ENCODE measurements at places on chromosomes 2 and 18.

DNA sequence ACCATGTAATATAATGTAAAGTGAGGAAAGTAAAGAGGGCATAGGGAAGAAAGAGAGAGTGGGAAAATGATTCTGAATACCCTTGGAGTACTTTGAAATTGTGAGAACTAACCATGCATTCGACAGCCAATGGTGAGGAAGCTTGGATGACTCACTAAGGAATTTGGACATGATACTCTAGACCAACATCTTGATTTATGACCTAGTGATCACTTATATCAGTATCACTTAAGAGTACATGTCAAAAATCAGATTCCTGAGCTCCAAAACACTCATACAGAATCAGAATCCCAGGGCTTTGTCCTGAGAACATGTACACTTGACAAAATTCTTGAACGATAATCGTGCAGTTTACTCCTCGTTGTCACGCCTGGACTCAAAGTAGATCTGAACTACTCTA lies 1899.8 kb upstream of the PIK3C3 start:
- DNase-seq = no peak

DNA sequence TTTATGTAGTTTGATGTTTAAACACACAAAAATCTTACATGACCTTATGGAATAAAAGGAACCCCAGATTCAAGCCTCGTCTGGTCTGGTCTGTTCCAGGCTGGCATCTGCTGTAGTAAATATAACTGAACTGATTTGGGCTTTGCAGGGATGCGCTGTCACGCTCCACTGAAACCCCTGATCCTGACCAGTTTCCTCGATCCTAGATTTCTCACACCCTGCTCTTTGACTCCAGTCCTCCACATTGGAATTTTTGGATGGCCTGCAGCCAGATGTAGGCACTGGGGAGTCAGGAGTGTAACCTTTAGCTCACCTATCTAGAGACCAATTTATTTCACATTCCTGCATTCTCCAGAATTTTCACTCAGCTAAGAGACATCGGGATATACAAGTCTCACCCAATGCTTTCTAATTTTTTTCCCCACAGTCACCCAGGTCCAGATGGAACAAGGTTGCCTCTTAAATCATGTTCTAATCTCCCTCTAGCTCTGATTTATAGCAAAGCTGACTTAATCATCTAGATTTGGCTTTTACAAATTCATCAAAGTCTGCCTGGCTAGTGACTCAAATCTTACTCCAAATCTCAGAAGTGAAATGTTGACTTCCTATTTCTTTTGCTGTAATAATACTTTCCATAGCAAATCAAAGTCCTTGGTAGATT lies 219.6 kb downstream of the CD226 start:
- no peak for DNase-seq

DNA sequence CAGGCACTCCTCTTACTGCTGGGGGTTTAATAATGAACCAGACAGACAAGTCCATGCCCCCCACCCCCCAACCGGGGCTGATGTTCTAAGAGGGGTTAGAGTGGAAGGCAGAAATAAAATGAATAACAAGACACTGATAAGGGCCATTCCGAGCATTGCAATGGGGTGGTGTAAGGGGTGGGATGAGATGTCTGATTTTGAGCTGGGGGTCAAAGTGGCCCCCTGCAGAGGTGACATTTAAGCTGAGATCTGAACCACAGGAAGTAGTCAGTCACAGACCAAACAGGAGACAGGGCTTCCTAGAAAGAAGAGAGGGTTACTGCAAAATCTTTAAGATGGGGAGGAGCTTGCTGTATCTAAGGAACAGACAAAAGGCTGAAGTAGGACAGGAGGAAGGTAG lies 180.6 kb upstream of the SH3BP4 start:
- no peak for DNase-seq

DNA sequence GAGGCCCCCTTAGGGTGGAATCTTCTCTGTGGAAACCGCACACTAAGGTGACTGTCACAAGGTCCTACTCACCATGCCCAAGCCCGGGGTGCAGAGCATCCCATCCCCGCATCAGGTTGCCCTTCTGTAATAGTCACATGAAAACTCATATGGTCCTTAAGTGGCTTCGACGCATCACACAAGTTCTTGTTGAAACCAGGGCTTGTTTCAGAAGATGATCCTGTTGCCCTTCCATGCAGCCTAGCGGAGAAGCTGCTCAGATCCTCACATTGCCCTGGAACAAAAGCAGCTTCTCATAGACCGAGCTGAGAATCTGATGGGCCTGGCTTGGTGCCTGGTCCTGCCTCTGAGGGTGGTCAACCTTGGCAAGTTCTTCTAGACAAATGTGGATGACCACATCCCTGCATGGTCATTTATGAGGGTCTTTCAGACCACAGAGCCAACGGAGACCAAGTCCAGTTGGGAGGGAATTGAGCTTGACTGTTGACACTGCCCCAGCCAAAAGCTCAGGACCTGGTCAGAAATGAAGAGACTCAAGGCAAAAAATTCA lies 54.1 kb downstream of the PDCL3 start:
- no peak for DNase-seq

- DNase-seq = no peak
Measured at GRCh38 chr2:187942876-187943275, 348.8 kb upstream of the GULP1 start.

- no peak for DNase-seq
Measured at GRCh38 chr2:104215269-104216161, 638.4 kb upstream of the POU3F3 start.

DNA sequence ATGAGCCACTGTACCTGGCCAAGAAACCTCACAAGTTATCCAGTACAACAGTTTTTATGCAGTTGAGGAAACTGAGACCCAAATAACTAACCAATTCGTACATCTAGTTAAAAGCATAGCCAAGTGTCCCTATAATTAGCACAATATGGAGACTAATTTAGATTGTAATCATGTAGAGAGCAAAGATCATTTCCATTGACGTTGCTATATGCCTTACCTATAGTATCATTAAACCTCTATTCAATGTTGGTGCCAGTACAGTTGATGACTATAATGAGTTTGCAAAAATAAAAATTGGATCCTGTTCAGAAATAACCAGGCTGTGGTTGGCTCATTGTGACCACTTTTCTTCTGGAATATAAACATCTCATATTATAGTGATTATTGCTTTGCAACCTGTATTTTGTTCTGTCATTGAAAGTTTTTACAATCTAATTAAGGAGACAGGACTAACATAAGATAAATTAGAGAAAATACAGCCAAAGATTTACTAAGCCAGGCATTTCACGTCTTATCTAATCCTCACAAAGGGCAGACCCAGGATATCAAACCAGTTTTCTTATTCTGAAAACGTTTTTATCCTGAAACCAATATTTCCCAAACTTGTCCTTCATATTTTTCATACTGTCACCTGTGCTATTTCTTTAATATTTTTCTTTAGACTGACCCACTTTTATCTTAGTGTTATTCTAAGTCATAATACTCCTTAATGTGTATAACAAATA lies 130.0 kb upstream of the STON1 start:
- no peak for DNase-seq

DNA sequence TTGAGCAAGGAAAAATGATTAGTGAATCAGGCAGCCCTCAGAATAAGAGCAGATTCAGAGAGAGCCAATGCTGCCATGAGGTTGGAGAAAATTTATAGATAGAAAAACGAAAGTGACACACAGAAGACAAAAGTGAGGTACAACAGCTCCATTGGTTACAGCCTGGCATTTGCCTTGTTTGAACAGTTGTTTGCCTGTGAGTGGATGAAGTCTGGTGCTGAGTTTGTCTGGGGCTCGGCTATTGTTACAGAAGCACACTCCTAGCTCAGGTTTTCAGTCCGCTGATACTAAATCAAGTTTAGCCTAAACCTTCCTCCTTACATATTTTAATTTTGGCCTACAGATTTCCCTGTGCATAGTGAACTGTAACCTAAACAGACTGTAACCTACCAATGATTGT lies 387.8 kb upstream of the RAB12 start:
- DNase-seq = no peak

GRCh38 chr2:159175182-159175581 lies 111.3 kb downstream of the WDSUB1 start:
- DNase-seq = no peak

GRCh38 chr18:48785091-48785614 lies 165.6 kb downstream of the SMAD7 start:
- DNase-seq = no peak

GRCh38 chr2:196096982-196097745 lies 28.5 kb upstream of the DNAH7 start:
- DNase-seq = no peak

DNA sequence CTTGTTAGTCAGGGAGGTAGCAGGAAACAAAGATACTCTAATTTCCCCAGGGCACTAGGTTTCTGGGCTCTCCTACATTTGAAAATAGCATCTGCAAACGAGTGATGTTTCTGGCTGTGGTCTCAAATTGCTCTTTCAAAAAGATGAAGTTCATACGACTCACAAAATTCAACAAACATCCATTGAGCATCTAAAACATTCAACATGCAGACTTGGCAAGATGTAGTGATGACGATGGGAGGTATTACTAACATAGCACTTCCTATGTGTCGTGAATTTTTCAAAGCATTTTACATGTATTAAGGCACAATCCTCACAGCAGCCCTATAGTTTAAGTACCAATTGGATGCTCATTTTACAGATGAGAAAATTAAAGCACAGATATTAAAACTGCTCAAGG lies 5.2 kb downstream of the CCBE1 start:
- DNase-seq = no peak

GRCh38 chr2:150733051-150733618 lies 245.7 kb upstream of the RND3 start:
- no peak for DNase-seq

DNA sequence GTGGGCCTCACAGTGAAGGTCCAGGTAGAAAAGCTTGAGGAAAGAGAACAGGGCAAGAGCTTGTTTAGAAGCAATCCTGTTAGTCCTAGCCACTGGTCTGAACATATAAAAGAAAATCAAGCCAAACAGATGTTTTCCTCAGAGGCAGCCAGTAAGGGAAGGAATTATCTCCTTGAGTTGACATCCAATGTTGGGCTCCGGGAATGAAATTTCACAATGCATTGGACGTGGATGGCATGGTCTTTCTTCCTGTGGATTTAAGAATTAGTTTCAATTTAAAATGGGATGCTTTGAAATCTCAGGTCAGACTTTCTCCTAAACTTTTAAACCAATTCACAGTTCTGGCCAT lies 92.1 kb downstream of the ACKR3 start:
- DNase-seq = no peak

GRCh38 chr2:160486341-160486740 lies 7.3 kb downstream of the RBMS1 start:
- no peak for DNase-seq

GRCh38 chr18:37280701-37281393 lies 284.8 kb downstream of the CELF4 start:
- DNase-seq = no peak

GRCh38 chr2:19358242-19359020 lies at the start of gene OSR1:
Gene OSR1, minus strand, starts transcription at chr2:19358623. Its CDS starts 4,818 bp downstream, at chr2:19353805.
- DNase-seq = no peak

- no peak for DNase-seq
Measured at GRCh38 chr2:104774631-104775030, 79.3 kb upstream of the POU3F3 start.

DNA sequence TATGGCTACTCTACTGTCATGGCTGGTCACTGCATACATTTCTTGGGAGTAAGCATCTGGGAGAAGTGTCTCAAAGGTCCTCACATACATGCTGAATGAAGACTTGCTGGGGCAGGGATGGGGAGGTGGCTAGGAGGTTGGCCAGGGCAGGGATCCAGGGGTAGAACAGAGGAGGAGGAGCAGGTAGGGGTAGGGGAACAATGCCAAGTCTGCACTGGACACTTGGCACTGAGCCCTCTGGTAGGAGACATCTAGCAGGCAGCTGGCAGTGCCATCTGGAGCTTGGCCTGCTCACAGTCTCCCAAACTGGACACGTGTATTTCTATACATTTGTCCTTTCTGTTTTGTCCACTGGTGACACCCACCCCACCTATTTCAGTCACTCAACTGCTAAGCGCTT lies 62.7 kb upstream of the REV1 start:
- DNase-seq = no peak

DNA sequence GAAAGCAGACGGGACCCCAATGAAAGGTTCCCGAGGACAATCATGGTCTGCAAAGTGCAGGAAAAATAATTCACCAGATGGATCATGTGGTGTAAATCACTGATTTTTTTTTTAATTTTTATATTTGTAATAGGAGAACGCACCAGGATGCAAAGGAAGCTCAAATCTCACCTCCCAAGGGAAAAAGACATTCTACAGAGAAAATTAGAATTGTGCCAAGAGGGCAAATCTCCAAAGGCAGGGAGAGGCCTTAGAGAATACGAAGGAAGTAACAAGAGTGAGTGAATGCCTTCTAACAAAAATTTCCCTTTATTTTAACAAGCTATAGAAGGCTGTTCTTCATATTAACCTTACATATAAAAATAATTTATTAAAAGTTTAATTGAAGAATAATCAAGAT lies 90.9 kb downstream of the ANKRD44 start:
- no peak for DNase-seq

DNA sequence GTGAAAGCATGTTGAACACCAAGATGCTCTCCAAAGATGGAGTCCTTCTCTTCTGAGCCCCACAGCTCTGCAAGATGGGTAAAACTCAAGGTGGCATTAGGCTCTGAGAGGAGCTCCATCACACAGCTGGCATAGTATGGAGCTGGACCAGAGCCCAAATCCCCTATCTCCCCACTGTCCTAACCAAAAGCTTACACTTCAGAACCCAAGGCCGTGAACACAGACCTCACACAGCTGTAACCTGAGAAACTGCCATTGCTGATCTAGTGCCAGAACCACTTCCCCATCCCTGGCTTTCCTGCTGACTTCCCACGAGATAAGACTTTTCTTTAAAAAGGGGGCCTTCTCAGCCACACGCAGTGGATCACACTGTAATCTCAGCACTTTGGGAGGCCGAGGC lies 25.0 kb downstream of the TTC32 start:
- no peak for DNase-seq

DNA sequence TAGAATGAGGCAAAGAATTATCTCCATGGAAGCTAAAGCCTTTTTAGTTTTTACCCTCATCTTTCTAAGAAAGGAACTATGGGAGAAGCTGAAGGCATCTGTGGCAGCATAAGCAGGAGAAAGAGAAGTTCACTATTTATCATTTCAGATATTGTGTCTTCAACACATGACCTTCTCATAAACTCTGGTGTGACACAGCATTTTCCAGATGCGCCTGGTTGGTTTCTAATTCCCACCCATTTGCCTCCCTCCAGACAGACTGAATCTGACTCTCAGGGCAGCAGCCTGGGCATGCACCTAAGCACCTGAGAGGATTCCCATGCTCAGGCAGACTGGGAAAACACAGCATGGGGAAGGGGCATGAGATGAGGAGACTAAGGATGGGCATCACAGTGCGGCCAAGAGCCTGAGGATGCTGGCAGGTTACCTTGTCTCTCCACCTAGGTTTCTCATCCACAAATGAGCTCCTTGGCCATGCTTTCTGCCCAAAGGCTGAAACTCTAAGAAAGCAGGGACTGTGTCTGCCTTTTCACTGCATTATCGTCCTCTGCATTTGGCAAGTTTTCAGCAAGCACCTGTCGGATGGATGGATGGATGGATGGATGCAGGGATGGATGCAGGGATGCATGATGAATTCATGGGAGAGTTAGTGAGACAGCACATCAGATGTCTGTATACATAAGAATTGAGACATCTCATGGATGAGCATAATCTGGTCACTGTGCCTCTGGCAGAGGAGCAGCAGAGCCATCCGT lies 28.8 kb upstream of the SULT1C4 start:
- no peak for DNase-seq

- no peak for DNase-seq
Measured at GRCh38 chr2:64359171-64359891, 94.6 kb upstream of the LGALSL start.

GRCh38 chr2:10527585-10527984 lies 79.5 kb upstream of the ODC1 start:
- no peak for DNase-seq
